ENCODE measurements at places on chromosomes 4 and X. TPM values are rescaled to one million over a fixed set of nuclear protein-coding genes. Genes with fewer than 3 reads are reported as not detected.
A peak's percentile ranks its signal among the peaks of the same experiment; 100 is the strongest.

DNA sequence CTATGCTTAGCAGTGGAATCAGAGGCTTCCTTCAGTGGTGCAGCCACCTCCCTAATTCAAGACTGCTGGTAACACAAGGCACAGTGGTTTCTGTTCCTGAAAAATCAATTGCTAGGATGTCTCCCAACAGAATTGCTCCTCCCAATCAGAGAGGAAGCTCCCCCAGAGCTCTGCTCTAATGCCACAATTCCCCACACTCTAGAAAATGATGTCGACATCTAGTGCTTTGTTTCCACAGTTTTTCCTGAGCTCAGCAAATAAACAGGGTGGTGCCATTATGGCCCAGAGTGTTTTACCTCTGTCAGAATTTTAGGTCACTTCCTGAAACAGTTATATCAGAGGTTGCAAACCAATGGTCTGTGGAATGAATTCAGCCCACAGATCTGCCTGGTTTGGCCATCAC, 24.7 kb downstream of the TAB3 start:
- DNase-seq, result peak; percentile 4

DNA sequence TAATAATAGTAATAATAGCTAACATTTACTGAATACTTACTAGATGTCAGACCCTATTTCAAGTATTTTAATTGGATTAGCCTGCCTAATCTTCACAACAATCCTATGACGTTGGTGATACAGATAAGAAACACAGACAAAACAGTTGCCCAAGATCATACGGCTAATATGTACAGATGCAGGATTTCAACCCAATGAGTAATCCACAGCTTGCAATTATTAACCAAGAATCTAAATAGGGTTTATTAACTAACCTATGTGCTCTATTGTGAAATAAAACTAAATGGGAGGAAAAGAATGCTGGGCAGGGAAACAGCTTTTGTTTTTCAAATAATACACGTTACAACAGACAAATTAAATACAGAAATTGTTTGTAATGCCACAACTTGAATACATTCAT, 23.4 kb downstream of the FBXO8 start:
- DNase-seq, result peak; percentile 72

DNA sequence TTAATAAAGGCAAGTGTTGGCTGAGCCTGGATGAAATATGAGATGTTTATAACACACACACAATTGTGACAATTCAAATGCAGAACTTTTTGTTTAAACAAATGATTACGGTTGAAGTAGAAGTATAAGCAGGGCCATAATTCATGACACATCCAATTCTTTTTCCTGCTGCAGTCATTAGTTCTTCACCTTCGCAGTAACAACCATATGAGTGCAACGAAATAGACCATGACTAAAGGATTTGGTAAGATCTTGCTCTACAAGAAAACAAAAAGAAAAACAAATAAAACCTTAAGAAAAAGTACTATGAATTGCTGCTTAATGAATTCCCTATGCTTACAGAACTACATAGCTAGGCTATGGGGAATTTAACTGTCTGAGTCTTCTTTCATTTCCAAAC, 13.9 kb upstream of the BMPR1B start:
- no peak for DNase-seq

- DNase-seq, result no peak
Measured at GRCh38 chrX:10367406-10367805, 210.6 kb downstream of the CLCN4 start.

DNA sequence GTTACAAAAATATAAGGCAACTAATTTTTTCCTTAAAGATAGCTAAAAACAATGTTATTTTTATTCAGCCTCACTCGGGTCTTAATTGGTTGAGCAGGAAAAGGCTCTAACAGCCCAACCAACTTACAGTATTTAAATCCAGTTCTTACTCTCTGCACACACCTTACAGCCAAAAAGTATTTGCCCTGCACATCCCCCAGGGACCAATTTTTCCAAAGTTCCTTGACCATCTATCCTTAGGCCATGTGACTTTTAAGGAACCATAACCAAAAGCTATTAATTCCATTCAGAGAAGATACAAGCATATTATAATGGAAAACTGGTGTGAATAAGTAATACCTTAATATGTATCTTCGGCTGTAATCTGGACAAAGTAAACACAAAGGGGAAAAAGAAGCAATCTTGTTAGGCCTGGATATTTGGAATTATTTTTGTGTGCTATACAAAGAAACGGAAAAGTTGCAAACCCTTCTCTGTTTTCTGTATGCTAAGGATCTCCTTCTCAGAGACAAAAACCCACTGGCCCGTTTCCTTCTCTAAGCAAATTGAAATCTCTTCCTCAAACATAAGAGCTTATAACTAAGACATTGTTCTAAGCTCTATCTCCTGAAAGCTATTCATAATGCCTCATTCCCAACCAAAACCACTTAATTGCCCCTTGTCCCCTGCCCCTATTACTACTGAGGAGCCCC, 1.0 kb upstream of the THAP9 start:
- no peak for DNase-seq

- DNase-seq, result peak; percentile 55
Measured at GRCh38 chr4:104128850-104129213, 365.9 kb downstream of the CXXC4 start.

DNA sequence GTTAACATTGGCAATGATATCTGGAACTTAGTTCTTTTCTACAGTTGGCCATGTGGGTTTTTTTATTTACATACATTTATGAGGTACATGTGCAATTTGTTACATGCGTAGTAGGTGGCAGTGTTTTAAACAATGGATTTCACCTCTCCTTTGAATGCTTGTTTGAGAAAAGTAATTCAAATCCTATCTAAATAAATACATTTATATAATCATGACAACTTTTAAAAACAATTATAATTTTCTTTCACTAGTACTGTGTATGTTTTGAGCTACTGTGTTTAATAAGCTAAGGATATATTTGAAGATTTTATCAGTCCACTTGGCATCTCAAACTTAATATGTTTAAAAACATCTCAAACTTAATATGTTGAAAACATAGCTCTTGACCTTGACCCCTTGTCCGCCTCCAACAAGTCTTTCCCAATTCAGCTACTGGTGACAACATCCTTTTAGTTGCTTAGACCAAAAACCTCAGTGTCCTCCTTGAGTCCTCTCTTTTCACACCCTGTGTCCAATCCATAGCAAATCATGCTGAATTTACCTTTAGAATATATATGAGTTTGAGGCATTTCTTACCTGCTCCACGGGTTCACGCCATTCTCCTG, 14.5 kb downstream of the GUCY1B1 start:
- DNase-seq, result no peak

DNA sequence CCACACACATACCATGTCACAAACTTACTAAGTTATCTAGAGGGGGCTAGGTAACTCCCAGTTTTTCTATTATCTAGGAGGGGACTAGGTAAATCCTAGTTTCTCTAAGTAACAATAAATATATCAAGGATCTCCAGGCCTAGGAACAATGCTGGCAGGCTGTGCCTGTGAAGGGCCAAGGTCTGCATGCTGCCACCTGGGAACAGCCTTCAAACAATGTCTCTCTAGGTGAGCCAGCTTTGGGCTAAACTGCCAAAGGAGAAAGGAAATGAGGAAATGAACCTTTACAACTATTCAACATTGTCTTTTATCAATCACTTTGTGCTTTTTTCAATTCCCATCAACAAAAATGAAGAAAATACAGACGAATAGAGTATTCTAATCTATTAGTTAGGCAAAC, 23.2 kb downstream of the NAF1 start:
- no peak for DNase-seq

The ABCG2 gene
- polyA plus RNA-seq, result 5.7 TPM

DNA sequence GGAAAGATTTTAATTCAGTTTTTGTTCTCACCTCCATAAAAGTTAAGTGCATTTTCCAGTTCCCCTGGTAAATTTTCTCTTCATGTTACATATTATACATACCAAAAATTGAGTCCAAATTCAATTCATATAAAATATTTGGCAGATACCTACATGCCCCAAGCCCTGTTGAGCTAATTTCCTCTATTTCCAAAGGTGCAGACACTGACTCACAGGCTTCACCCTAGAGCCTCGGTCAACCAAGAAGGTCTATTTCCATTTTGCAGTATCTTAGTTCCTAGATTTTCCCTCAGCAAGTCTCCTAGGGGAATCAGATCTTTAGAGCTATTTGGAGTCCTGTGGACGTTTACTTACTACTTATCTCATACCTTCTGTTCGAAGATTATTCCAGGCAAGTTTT, 174.4 kb downstream of the TSPAN5 start:
- DNase-seq, result no peak

DNA sequence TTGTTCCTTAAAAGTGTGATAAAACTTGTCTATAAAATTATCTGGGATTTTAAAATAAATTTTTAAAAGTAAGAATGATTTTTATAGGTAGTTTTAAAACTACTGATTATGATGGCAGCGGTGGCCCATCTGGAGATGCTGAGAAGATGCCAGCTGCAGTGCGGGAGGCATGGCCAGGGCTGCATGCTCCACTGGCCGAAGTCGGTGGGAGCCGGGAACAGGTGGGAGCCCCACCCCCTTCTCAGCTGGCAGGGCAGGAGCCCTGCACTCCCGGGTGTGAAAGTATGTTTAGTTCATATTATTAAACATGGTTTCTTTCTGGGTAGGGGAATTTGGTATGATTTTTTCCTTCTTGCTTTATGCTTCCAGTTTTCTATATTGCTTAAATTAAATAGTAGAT, 63.8 kb downstream of the CORIN start:
- no peak for DNase-seq

DNA sequence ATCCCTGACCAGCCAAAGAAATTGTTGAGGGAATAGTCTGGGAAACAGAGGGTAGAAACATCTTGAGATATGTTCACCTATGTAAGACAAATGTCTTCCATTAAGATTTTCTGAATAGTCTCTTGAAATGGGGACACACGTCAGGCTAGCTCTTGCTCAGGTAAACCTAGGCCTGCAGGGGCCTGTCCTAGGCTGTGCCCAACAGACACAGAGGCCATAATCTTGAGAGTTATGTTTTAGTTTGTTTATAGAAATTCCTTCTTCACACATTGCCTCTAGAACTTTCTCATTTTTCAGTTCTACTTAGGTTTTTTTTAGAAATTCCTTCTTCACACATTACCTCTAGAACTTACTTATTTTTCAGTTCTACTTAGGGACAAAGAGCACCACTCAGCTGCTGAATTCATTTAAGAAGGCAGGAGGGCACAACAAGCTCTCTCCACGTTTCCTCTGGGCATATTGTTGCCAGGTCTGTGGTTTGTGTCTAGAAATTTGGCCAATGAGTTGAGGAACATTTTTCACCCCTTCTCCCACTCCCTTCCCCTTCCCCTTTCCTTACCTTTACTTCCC, 94.9 kb downstream of the ARHGAP24 start:
- no peak for DNase-seq

- no peak for DNase-seq
Measured at GRCh38 chr4:105462576-105462975, 11.3 kb downstream of the PPA2 start.

DNA sequence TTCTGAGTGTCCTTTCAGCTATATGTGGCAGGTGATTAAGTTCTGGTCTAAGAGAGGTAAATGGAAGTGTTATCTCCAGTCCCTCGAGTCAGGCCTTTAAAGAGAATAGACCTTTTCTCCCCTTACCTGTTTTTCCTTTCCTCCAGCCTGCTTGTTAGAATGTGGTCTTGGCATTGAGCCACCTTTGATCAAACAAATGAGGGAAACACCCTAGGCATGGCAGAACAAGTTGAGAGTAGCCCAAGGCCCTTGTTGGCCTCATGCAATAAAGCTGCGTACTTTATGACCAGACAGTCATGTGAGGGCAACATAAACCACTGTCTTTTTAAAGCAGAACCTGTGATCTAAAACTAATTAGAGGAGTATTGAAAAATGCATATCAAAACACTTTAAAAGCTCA, 13.2 kb upstream of the IL13RA2 start:
- peak; percentile 77 for DNase-seq

DNA sequence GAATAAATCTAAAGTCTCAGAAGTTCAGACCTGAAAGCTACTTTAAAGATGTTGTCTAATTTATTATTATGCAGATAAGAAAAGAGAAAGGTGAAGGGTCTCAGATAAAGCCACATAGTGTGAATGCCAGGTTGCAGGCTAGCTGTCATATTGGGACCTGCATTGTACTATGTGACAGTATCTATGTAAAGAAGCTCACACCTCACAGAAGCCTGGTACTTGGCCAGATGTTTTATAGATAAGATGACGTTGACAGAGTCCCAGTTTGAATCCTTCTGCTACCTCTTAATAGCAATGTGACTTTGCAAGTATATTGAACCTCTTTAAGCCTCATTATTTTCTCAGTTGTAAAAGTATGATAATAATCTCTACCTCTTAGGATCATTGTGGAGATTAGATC, 227.0 kb downstream of the SPRY1 start:
- DNase-seq, result no peak

GRCh38 chr4:109486007-109486406, 52.4 kb downstream of the SEC24B start:
- no peak for DNase-seq

The LAMP2 gene
- 118 TPM for polyA plus RNA-seq

DNA sequence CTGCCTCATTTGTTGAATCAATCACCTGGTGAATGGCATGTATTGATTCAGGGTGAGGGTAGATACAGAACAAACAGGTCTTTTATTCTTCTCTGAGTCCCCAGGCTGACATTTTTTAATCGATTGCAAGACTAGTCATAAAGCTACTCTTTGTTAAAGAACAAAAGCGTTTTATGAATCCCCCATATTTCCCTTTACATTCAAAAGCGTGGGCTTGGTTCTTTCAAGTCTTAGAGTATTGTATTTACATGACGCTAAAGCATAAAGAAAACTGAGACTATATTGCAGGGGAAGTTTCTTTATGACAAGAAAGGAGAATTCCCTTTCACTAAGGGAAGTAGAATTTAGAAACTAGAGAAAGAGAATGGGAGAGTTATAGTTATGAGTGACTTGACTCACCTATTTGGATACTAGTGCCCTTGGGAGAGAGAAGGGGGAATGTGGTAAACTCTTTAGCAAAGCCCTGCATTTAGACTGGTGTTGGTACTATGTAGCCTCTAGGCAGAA, 69.3 kb upstream of the PDE5A start:
- DNase-seq, result no peak

DNA sequence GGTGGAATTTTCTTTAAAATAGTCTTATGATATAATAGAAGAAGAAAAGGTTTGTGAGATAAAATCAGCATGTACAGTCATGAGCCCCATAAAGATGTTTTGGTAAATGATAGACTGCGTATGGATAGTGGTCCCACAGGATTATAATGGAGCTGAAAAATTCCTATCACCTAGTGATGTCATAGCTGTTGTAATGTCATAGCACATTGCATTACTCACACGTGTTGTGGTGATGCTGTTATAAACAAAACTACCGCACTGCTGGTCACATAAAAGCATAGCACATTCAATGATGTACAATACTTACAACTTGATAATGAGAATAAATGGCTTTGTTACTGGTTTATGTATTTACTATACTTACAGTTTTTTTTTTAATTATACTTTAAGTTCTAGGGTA, 715.2 kb upstream of the HTR2C start:
- DNase-seq, result no peak

- DNase-seq, result no peak
Measured at GRCh38 chr4:172202480-172203076, 389.4 kb downstream of the GALNTL6 start.

- DNase-seq, result no peak
Measured at GRCh38 chr4:30866907-30867306, 146.7 kb downstream of the PCDH7 start.
